Stimulated activated CD4-positive, alpha-beta T cell treated with anti-CD3 and anti-CD28 coated beads, Interleukin-1b, Interleukin-23, amount 100 ng/mL, for 48 hours (primary cell): ENCODE measurements at places on chromosomes 3 and 15.

GRCh38 chr15:63093486-63094205 is 28.0 kb upstream of the LACTB start:
- DNase-seq: peak; percentile 62

- no peak for DNase-seq
These were observed 366.4 kb downstream of the RAP2B start for GRCh38 chr3:153528473-153528872.

GRCh38 chr15:37638116-37638515 is 296.3 kb upstream of the TMCO5A start:
- no peak for DNase-seq

DNA sequence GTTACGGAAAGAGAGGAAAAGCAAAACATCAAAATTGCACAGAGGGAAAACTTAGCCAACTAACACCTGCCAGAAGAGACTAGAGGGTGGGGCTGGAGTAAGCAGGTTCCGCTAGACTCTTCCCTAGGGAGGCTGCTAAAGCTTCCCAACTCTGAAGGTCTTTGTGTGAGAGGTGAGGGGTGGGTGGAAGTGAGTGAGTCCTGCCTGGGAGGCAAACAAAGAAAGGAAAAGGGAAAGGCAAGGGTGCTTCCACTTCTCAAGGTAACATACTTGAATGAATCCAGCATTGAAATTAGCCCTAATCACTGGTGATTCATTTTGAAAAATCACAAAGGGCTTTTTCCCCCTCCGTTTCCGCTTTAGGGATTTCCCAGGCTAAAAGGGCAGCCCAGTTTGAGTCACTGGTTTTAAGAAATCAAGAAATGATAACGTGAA is 220.5 kb upstream of the ADAMTS9 start:
- DNase-seq: no peak

DNA sequence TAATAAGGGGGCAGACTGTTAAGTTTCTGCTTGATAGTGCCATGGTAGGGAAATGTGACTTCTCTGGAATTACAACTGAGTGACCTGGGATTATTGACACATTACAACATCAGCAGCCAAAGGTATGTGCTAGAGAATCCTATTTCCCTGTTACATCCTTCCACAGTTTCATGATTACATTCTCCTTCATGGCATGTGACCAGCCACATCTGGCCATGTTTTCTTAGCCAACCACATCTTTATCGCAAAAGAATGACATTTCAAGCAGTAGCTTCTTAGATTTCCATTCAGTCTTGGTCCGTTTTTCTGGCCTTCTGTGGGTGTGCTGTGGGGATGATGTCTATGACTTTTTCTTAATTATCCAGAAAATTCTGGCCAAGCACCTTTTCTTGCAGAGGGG is 45.4 kb upstream of the CTDSPL start:
- DNase-seq: no peak

- DNase-seq: no peak
These were observed 122.0 kb upstream of the SLC7A14 start for GRCh38 chr3:170707899-170708298.

GRCh38 chr3:176328198-176328597 is 869.1 kb downstream of the TBL1XR1 start:
- no peak for DNase-seq

- no peak for DNase-seq
These were observed 121.0 kb downstream of the TFDP2 start for GRCh38 chr3:142028243-142028777.

GRCh38 chr3:56365905-56366640 is 102.2 kb downstream of the ERC2 start:
- DNase-seq: no peak

- no peak for DNase-seq
These were observed at the start of gene FBXO40 for GRCh38 chr3:121592856-121593702. FBXO40 (plus strand) TSS chr3:121593379; CDS start chr3:121620576, 27,197 bp downstream.

- DNase-seq: no peak
These were observed 90.1 kb downstream of the CHST2 start for GRCh38 chr3:143209715-143210059.

DNA sequence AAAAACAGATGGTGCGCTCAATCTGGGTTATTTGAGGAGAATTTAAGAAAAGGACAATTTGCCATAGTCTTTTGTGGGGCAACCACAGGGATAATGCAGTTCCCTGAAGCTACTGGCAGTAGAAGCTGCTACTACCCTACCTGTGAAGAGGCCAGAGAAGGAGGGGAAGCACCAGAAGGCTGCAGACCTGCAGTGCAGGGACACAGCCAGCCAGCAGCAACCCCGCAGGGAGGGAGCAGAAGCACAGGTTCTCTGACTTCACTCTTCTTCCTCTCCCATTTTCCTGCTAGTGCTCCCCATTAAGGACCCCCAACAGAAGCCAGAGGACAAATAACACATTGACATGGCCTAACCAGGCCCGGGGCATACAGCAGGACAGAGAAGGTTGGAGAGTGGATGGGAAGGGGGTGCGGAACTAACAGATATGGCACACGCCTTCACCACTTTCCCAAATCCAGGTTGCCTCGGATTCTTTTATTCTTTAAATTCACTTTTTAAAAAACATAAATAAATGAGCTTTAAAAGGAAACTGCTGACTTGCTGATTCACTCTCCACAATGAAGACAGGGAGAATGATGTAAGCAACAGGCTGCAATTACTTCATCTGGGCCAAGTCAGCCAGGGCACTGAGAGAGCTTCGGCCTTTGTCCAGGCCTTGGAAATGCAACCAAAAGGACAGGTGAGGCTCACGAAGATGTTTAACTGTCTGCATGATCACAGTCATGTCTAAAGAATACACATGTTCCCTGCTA is 30.1 kb downstream of the POPDC2 start:
- DNase-seq: no peak

GRCh38 chr15:71708051-71708429 is 102.3 kb upstream of the NR2E3 start:
- DNase-seq: no peak

- DNase-seq: no peak
These were observed 248.9 kb downstream of the SV2B start for GRCh38 chr15:91348752-91349500.

DNA sequence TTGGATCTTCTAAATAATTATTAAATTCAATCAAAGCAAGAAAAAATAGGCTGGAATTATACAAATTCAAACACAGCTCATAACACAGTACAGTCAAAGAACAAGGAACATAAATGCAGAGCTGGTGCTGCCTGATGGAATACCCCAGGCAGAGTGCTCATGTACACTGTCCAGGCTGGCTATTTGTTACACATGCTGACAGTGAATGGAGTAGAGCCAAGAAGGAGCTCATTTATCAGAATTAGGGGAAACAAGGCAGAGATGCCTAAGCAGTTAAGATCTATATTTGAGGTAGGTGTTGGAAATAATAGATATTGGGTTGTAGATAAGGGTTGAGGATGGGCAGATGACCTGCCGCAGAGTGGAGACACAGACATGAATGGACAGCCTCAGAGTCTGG is 788.2 kb upstream of the ARPP21 start:
- DNase-seq: no peak

- DNase-seq: no peak
These were observed 525.1 kb downstream of the PDCD6IP start for GRCh38 chr3:34323517-34323916.

DNA sequence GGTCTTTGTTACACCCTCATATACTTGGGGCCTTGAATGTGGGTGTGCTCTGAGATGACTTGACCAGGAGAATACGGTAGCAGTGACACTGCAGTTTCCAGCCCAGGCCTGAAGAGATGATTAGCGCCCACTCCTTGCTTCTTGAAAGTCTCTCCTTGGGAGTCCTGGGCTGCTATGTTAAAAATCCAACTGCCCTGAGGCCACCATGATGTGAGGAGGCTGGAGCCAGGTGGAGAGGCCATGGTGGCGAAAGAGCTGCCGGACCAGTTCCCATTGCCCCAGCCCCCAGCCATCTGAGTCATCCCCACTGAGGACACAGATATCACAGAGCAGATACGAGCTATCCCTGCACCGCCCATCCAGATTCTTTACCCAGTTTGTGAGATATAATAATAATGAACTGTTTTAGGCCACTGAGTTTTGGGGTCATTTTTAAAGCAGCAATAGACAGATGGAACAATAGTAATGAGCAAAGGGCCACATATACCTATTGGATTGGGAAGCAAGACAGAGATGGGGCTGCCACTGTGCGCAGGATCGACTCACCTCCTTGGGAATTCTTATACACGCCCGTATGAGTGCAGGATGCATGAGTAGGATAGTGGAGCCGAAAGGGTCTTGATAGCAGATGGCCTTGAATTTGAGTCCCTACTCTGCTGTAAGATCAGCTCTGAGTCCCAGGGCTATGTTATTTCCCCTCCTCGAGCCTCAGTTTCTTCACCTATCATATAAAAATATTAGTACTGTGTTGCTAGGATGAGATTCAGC is 12.1 kb upstream of the GATA2 start:
- DNase-seq: no peak

- no peak for DNase-seq
These were observed 3.7 kb upstream of the CCR2 start for GRCh38 chr3:46350262-46350565.
